ENCODE measurements at places on chromosomes 2 and 18.

DNA sequence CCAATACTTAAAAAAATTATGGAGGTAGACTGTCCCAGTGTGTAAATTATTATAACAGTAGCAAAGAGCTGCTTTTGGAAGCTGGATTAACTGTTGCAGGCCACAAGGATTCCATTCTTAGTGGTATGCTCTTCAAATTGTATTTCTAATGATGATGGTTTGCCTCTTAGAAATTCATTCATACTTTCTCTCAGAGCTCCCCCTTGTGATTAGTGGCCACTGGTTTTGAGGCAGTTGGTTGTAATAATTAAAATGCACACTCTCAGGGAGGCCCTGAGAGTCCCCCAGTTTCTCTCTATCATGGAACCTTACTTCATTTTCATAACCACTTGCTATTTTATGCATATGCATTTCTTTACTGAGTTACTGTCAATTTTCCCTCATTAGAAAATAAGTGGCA, 122.5 kb downstream of the PLA2R1 start:
- DNase-seq = no peak

- no peak for DNase-seq
These were observed 45.4 kb upstream of the LTBP1 start for GRCh38 chr2:32901313-32901712.

DNA sequence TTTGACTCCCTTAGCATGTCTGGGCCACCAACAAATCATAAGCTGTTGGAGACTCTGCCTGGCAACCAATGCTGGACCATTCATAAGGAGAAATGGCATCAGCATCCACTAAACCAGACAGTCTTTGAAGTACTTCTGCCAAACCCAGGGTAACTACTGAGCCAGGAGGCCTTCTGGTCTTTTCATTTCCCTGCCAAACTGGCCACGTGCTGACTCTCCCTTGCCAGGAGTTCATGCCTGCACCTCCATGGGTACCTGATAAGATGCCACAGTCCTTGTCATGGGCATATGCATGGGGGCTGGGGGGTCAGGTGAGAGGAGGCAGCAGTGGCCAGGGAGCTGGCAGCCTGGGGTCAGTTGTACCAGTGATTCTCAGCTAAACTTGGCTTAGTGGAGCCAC, 34.2 kb upstream of the DAPL1 start:
- no peak for DNase-seq

- DNase-seq = no peak
These were observed 206.3 kb upstream of the GYPC start for GRCh38 chr2:126449677-126450076.

DNA sequence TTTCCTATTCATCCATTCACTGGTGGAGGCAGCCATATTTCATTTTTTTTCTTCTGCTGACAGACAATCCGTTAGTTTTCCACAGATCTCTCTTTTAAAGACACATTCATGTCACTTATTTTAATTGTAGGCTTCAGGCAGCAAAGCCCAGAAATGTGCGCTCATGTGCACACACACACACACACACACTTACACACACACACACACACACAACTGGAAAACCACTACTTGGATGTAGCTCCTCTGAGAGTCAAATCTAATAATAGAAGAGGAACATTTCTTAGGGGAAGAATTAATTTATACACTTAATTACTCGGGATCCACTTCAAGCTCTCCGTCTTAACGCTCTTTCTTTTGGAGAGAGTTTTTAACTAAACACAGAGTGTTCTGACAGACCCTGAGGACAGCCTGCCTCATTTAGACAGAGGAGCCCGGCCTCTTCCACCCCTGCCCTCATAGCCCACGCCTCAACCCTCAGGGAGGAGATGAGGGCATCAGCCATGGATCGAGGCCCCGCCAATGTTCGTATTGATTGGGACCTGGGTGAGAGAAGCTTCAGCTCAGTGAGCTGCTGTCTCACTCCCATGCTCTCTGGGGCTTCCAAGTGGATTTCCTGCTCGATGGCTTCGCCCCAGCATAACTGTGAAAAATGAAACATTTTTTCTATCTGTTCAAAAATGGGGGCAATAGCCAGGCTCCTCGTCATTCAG, 261.4 kb upstream of the SKOR2 start:
- no peak for DNase-seq

DNA sequence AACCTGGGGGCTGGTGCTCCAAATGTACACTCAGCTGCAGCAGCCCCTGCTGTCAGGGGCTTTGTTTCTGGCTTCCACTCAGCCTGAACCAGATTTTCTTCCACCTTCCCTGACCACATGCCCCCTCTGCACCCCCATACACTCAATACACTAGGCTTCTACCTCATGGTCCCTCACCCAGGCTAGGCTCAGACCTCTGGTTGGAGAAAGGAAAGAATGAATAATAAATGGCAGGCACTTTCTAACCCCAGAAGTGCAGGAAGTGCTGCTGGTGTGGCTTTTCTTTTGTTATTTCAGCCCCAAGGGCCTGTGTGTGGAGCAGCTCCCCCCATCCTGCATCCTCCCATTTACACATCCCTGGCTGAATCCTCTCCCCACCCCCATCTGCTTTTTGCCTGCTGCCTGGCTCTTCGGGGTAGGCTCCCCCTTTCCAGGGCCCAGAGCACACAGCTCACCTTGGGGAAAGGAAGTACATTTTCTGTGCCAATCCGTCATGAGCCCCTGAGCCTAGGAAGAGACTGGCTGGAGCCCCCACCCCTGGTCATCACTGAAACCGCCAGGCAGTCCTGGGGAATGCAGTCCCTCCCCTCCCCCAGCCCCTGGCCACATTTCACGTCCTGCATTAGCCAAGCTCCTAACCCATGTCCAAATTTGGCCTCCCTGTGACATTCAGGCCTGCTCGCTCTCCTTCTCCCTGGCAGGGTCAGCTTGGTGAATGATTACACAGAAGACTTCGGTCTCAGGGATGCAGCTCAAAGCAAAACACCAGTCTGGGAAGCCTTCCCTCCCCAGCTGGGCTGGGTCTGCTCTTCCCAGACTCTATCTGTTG, 2.6 kb downstream of the DYSF start:
- no peak for DNase-seq

Measured in NCI-H187 treated with DMSO at 0.1 percent for 48 hours (cell line).